Activated CD4-positive, alpha-beta T cell treated with anti-CD3 and anti-CD28 coated beads, Interleukin-2, amount 10 ng/mL, durations not matched to agents 24 days and 14 days (primary cell): ENCODE measurements at places on chromosomes 3 and 15. TPM values are rescaled to one million over a fixed set of nuclear protein-coding genes. Genes with fewer than 3 reads are reported as not detected.

GRCh38 chr3:168088106-168088720, 7.5 kb downstream of the GOLIM4 start:
- peak; percentile 60 for DNase-seq
- H3K36me3 ChIP-seq: no peaks in the 10 kb centered on the region
- H3K4me3 ChIP-seq: no peak overlapping the region

GRCh38 chr3:48652923-48653715, 9.6 kb downstream of the CELSR3 start:
- no peaks in the 10 kb centered on the region for H3K27me3 ChIP-seq
- no peak overlapping the region for H3K4me3 ChIP-seq
- peak overlapping the region; percentile 2 for H3K27ac ChIP-seq
- H3K36me3 ChIP-seq: peaks cover 11% of the 10 kb centered on the region
- H3K4me1 ChIP-seq: peaks cover 22% of the 10 kb centered on the region
- DNase-seq: no peak

DNA sequence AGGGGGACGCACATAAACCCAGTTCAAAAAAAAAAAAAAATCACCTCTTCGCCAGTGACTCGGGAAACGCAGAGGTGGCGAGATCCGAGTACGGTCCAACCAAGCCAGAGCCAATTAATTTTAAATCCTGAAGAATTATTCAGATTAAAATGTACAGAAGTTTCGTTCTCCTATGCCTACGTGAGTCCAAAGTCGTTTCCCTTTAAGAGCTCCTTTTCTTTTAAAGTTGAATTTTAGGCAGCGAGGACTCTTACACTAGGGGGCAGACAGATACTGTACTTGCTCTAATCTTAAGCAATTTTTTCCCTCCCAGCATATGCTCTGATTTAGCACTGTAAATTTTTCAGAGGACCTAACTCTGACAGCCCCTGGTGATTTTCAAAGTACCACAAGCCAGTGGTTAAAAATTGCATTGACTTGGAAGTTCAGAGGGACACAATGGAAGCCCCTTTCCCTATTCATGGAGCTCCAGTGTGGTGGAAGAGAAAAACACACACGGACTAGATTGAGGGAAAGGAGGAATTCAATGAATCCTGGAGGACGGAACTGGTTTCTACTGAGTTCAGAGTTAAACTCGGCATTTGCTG, 3.3 kb upstream of the NR2F2 start:
- H3K27me3 ChIP-seq: peaks cover 79% of the 10 kb centered on the region
- H3K27ac ChIP-seq: no peak overlapping the region
- peaks cover 8% of the 10 kb centered on the region for H3K36me3 ChIP-seq

The EAF2 gene
- total RNA-seq: 13.7 and 14.5 TPM in 2 replicates

DNA sequence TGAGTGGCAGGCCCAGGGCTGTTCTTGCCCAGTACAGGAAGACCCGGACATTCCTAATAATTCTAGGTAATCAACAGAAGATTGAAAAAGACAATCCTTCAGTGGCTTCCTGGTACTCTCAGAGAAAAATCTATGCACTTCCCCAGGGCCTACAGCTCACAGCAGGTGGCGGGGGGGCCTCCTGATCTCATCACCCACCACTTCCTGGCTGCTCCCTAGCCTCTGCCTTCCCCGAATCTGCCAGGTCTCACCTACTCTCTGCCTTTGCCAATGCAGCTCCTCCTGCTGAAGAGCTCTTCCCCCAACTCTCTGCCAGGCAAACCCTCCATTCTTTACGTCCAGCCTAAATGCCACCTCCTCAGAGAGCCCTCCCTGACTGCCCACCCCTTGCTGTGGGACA, 37.5 kb downstream of the EHD4 start:
- peak overlapping the region; percentile 75 for H3K4me3 ChIP-seq
- DNase-seq: peak; percentile 92
- peak overlapping the region; percentile 100 for H3K27ac ChIP-seq
- H3K27me3 ChIP-seq: no peaks in the 10 kb centered on the region

DNA sequence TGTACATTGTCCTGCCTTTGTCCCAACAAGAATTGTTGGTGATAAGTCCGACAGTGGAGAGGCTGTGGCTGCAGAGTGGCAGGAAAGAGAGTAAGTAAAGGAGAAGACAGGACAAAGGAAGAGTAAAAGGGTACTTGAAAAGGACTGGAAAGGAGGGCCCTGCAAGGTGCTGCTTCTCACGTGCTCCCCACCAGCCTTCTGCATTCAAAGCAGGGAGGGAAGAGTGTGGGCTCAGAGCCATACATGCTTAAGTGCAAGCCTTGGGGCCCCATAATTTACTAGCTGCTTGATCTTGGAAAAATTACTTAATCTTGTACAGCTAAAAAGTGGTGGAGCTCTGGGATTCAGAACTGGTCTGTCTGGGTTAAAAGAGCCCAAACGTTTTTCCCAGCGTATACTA, 29.9 kb downstream of the MME start:
- no peak overlapping the region for H3K4me3 ChIP-seq
- H3K36me3 ChIP-seq: no peaks in the 10 kb centered on the region
- H3K4me1 ChIP-seq: no peaks in the 10 kb centered on the region

GRCh38 chr15:69497667-69498066, 45.0 kb downstream of the RPLP1 start:
- no peak for DNase-seq
- H3K27ac ChIP-seq: peak overlapping the region; percentile 62
- H3K36me3 ChIP-seq: no peaks in the 10 kb centered on the region
- peaks cover 15% of the 10 kb centered on the region for H3K4me1 ChIP-seq
